Caki2 (cell line): ENCODE measurements at places on chromosomes 12 and 14. TPM values are rescaled to one million over a fixed set of nuclear protein-coding genes. Genes with fewer than 3 reads are reported as not detected.

The KLRK1 gene
- not detected in 2 replicates for total RNA-seq

The PIP4P1 gene
- 36.1 and 46.9 TPM in 2 replicates for total RNA-seq

The COX8C gene
- total RNA-seq, result not detected in 2 replicates

The TNFAIP2 gene
- 124 and 157 TPM in 2 replicates for total RNA-seq

The CACNA2D4 gene
- total RNA-seq, result not detected in 2 replicates

The ST8SIA1 gene
- not detected in 2 replicates for total RNA-seq

The OTOGL gene
- total RNA-seq, result not detected in 2 replicates

The KRT3 gene
- not detected in 2 replicates for total RNA-seq

The SP1 gene
- total RNA-seq, result 23.3 and 39.3 TPM in 2 replicates

The SLC6A12 gene
- total RNA-seq, result 0.95 TPM in 1 of 2 replicates, not detected in the other

The RIC8B gene
- total RNA-seq, result 6.9 and 20.3 TPM in 2 replicates

The RNASE3 gene
- not detected in 2 replicates for total RNA-seq

The RHEBL1 gene
- total RNA-seq, result 0.81 and 4.3 TPM in 2 replicates

The RNASE4 gene
- total RNA-seq, result 18.5 and 21.6 TPM in 2 replicates

The GPR65 gene
- total RNA-seq, result not detected in 2 replicates

The ESPL1 gene
- total RNA-seq, result 24.6 and 36.2 TPM in 2 replicates

The IRF9 gene
- 29.9 and 36.1 TPM in 2 replicates for total RNA-seq

The SERPINA5 gene
- 0.03 TPM in 1 of 2 replicates, not detected in the other for total RNA-seq

The MTA1 gene
- total RNA-seq, result 16.9 and 18.9 TPM in 2 replicates

The GMFB gene
- 45.7 and 52.3 TPM in 2 replicates for total RNA-seq

The PRIM1 gene
- 18.7 and 26.0 TPM in 2 replicates for total RNA-seq

The TCL1B gene
- not detected in 2 replicates for total RNA-seq

The TEDC1 gene
- total RNA-seq, result 54.2 and 55.3 TPM in 2 replicates

The RD3L gene
- total RNA-seq, result not detected in 2 replicates

The HOXC6 gene
- 0.68 TPM in 1 of 2 replicates, not detected in the other for total RNA-seq

The ANO4 gene
- 12.6 TPM in 1 of 2 replicates, not detected in the other for total RNA-seq

The PTGR2 gene
- total RNA-seq, result 4.4 and 6.5 TPM in 2 replicates

The ESRRB gene
- total RNA-seq, result 0.71 and 1.9 TPM in 2 replicates

The RNF31 gene
- 46.1 and 48.9 TPM in 2 replicates for total RNA-seq

The SIX1 gene
- 15.2 and 22.9 TPM in 2 replicates for total RNA-seq

The KCNK10 gene
- total RNA-seq, result not detected in 2 replicates

The CD63 gene
- 1,384 and 1,429 TPM in 2 replicates for total RNA-seq

The ADAM21 gene
- total RNA-seq, result not detected in 2 replicates

The ANKLE2 gene
- total RNA-seq, result 47.4 and 55.9 TPM in 2 replicates

The PLBD1 gene
- 66.6 and 73.2 TPM in 2 replicates for total RNA-seq

The TIMM9 gene
- total RNA-seq, result 36.6 and 76.6 TPM in 2 replicates

The HOXC12 gene
- total RNA-seq, result not detected in 2 replicates

The GALNT4 gene
- 2.3 and 3.4 TPM in 2 replicates for total RNA-seq

The OLR1 gene
- total RNA-seq, result not detected in 2 replicates

The DEGS2 gene
- 0.14 and 1.5 TPM in 2 replicates for total RNA-seq

The FGF23 gene
- total RNA-seq, result not detected in 2 replicates

The SCNN1A gene
- total RNA-seq, result 0.12 and 5.7 TPM in 2 replicates

The C12orf56 gene
- not detected in 2 replicates for total RNA-seq

The CBLN3 gene
- 0.81 and 2.2 TPM in 2 replicates for total RNA-seq

The TRIM9 gene
- 0.41 and 2.3 TPM in 2 replicates for total RNA-seq

The OR6C76 gene
- total RNA-seq, result not detected in 2 replicates

The KRT2 gene
- 2.4 TPM in 1 of 2 replicates, not detected in the other for total RNA-seq

The CLEC2D gene
- total RNA-seq, result 1.6 and 1.8 TPM in 2 replicates

The PLEKHH1 gene
- 0.78 and 9.3 TPM in 2 replicates for total RNA-seq

The PKP2 gene
- 9.6 and 12.9 TPM in 2 replicates for total RNA-seq
